ENCODE measurements at places on chromosomes 1 and 21. TPM values are rescaled to one million over a fixed set of nuclear protein-coding genes. Genes with fewer than 3 reads are reported as not detected.

Gene AMY1A
- total RNA-seq = not detected

Gene SELP
- not detected for total RNA-seq

Gene ALX3
- not detected for total RNA-seq

Gene ESRRG
- total RNA-seq = not detected

Gene SMIM34
- not detected for total RNA-seq

Gene ZNF281
- 43.3 TPM for total RNA-seq

Gene BTBD19
- 2.6 TPM for total RNA-seq

Gene ECM1
- total RNA-seq = 1.9 TPM

Gene SERPINC1
- total RNA-seq = 0.07 TPM

Gene GNG4
- 15.4 TPM for total RNA-seq

Gene S100A16
- 543 TPM for total RNA-seq

Gene MMP23B
- total RNA-seq = 0.60 TPM

Gene ATP5PF
- 209 TPM for total RNA-seq

Gene IGSF21
- not detected for total RNA-seq

Gene PTP4A2
- total RNA-seq = 148 TPM

Gene INKA2
- 2.1 TPM for total RNA-seq

Gene FCRLB
- total RNA-seq = 1.5 TPM

Gene MAP3K7CL
- total RNA-seq = 1.8 TPM
